ENCODE measurements at places on chromosomes 16 and 17.

DNA sequence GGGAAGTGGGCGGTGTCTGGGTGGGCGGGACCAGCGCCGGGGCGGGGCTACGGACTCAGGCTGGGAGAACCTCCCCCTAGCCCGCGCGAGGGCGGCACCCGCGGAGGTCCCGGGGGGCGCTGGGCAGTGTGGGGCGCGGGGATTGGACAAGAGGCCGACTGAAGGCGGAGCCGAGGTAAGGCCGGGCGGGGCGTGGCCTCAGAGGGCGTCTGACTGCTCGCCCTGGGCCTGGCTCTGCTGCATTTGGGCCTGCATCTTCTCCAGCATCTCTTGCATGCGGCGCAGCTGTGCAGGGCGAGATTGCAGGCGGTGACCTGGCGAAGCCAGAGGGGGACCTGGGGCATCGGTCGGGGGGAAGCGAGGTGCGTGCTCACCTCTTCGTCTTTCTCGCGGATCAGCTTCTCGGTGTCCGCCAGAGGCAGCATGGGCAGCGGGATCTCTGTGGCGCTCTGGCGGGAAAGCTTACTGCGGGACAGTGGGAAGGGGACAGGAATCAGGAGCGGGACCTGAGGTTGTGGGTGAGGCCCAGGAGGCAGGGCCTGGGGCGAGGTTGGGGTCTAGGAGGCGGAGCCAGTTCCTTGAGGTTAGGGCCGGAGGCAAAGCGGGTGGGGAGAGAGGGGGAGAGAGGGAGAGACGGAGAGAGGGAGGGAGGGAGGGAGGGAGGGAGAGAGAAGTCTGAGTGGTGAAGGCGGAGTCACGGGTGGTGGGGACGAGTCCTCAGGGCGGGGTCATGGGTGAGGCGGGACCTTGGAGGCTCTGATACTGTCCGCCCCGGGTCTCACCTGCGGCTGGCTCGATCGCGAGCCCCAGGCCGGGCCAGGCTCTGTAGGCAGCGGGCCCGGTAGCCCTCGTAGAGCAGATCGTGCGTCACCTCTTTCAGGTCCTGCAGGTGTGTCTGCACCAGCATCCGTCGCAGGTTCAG lies 3.9 kb downstream of the SEPTIN1 start:
- DNase-seq = peak; percentile 97

- DNase-seq = no peak
Measured at GRCh38 chr16:28312327-28312726, 20.0 kb downstream of the SBK1 start.

- DNase-seq = no peak
Measured at GRCh38 chr17:44376124-44376523, 12.5 kb upstream of the FAM171A2 start.

- DNase-seq = no peak
Measured at GRCh38 chr16:3171855-3172593, 16.0 kb upstream of the OR1F1 start.

- no peak for DNase-seq
Measured at GRCh38 chr16:30660424-30661261, 2.4 kb downstream of the FBRS start.

DNA sequence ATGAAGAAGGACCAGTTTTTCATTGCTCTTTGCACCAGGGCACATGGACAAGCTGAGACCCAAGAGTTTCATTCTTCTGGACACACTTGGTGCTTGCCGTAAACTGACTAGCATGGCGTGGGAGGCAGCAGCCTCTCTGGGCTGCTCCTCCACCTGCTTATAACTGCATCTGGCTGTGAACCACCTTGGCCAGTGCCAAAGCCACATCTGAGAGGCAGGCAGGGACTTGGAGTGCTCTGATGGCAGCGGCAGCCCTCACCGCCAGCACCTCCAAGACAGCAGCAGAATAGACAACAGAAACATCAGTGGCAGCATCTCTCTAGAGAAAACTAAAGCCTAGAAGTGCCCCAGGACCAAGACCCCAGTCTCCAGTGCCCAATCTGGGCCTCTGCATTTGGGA lies 4.7 kb downstream of the KRT37 start:
- DNase-seq = no peak

- no peak for DNase-seq
Measured at GRCh38 chr16:10652730-10653590, 41.8 kb downstream of the TEKT5 start.

GRCh38 chr17:66403846-66404556 lies 101.6 kb downstream of the PRKCA start:
- DNase-seq = no peak

DNA sequence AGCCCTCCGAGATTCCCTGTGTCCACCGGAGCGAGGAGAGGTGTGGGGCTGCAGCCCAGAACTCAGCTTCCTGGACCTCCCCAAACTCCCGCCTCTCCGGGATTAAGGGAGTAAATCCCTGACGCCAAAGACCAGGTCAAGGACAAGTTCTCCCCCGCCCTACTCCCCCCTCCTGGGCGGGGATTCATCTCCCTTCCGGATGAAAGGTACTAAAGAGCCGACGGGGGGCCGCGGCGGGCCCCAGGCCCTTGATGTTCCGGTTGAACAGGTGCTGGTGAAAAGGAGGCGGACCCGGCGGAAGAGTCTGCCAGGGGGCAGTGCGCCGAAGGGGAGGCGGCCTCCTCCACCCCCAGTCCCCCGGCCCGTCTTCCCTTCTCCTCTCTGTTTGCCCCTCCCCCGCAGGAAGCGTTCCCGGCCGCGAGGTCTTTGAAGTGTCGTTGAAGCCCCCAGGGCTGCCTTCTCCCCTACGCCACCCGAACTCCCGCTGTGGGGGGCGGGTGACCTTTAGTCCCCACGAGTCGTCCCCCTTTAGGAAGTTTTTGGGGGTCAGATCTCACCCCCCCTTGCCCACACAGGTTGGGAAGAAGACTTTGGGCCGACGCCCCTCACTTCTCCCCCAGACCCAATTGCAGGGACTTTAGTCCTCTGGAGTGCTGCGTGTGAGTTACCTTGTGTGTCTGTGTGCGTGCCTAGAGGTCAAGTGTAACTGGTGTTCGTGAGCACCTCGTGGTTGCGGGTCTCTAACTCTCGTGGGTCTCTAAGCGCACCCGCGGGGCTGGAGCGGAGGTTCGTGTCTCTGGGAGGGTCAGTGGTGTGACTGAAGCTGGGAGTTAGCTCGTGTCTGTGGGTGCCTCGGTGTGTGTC lies 1.1 kb upstream of the MLLT6 start:
- DNase-seq = no peak

DNA sequence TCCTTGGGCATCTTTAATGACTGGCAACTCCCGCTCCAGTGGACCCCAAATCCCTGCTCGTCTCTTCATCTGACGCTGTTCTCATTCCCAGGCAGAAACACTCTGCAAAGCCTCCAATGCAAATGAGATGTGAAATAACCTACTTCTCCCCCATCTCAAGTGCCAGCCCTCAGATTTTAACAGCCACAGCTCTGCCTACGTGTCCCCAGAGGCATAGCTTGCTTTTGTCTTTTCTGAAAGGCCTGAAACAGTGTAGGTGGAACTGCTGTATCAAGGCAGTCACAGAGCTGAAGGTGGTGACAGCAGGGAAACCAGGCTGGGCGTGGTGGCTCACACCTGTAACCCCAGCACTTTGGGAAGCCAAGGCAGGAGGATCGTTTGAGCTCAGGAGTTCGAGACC lies 14.7 kb downstream of the RPH3AL start:
- DNase-seq = no peak

All from skin of body (tissue), 3 donors.